CD4-positive, alpha-beta memory T cell (primary cell): ENCODE measurements at places on chromosomes 1 and 21. TPM values are rescaled to one million over a fixed set of nuclear protein-coding genes. Genes with fewer than 3 reads are reported as not detected.

CD1E gene
- total RNA-seq, result not detected

DNA sequence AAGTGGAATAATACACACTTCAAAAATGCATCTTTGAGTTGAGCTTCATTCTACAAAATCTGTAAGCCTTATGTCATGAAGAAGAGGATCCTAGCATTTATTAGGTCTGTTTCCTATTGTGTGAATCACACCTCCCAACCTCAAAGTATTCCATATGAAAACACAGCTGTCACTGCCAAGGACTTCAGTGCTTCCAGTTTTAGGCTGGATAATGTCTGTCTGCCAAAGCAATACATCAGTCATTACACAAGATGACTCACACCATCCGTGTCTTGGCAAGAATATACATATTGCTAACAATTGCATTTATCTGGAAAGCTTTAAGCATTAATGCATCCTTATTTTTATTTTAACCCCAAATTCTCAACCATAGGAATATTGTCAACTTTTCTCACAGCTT is 125.7 kb upstream of the TMPRSS15 start:
- H3K27ac ChIP-seq, result no peak overlapping the region
- H3K4me3 ChIP-seq, result no peak overlapping the region
- DNase-seq, result no peak
- H3K27me3 ChIP-seq, result no peaks in the 10 kb centered on the region
- no peaks in the 10 kb centered on the region for H3K36me3 ChIP-seq
- no peaks in the 10 kb centered on the region for H3K4me1 ChIP-seq

DNA sequence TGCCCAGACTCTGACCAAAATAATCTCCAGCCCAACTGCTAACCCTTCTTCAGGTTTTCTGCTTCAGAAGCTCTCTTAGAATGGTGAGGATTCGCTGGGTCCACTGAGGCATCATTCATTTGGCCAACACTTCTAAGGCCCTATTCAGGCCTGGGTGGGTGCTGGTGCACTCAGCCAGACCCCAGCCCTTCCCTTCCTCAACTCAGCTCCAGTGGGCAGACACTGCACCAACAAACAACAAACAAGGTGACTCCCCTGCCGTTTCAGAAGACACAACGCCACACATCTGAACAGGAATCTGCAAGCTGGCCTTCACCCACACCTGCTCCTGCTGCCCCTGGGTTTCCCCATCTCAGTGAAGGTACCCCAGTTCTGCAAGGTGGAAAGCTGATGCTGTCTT is 6.0 kb downstream of the HEYL start:
- no peak overlapping the region for H3K4me3 ChIP-seq
- H3K4me1 ChIP-seq, result no peaks in the 10 kb centered on the region
- no peaks in the 10 kb centered on the region for H3K27me3 ChIP-seq
- no peak overlapping the region for H3K27ac ChIP-seq

GPR52 gene
- 3.4 TPM for total RNA-seq

CATSPERE gene
- total RNA-seq, result 2.3 TPM

SV2A gene
- 5.0 TPM for total RNA-seq

- H3K36me3 ChIP-seq, result no peaks in the 10 kb centered on the region
- peak overlapping the region; percentile 51 for H3K4me3 ChIP-seq
- H3K27ac ChIP-seq, result peak overlapping the region; percentile 31
- no peaks in the 10 kb centered on the region for H3K27me3 ChIP-seq
Measured at GRCh38 chr1:45206808-45207623, 611 bp upstream of the ZSWIM5 start.

OR10K1 gene
- total RNA-seq, result not detected

HSD3B1 gene
- not detected for total RNA-seq

MARK1 gene
- not detected for total RNA-seq

DNA sequence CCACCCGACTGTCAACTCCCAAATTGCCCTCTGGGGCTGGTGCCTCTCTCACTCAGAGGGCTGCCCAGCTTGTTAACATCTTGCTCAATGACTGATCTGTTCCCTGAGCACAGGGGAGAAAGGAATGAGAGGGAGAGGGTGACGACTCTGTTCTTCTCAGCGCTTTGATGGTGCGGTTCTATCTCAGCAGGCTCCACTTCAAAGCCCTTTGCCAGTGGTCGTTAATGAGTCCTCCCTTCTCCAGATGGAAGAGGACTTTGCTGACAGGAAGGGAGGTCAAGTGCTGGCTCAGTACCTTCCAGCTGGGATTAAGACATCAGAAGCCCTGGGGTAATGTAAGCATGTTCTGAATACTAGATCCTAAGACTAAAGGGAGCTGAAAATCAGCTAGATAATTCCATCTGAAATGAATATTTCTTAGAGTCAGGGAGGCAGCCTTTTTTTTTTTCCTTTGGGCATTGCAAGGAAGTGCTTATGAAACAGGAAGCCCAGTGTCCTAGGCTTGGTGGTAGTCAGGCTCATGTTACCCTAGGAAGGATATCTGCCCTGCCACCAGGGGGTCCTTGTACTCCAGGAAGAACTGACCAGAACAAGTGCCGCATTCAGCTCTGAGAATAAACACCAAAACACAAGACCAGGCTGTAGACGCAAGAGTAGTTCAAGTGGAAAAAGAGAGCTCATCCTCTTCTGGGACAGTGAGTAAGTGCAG is 4.7 kb downstream of the FMOD start:
- H3K36me3 ChIP-seq, result no peaks in the 10 kb centered on the region
- H3K27me3 ChIP-seq, result peaks cover 7% of the 10 kb centered on the region
- no peak overlapping the region for H3K4me3 ChIP-seq
- no peak for DNase-seq

- peaks cover 4% of the 10 kb centered on the region for H3K4me1 ChIP-seq
- no peaks in the 10 kb centered on the region for H3K27me3 ChIP-seq
- H3K4me3 ChIP-seq, result no peak overlapping the region
Measured at GRCh38 chr1:183983371-183984105, 54.0 kb downstream of the COLGALT2 start.

KCNA3 gene
- 124 TPM for total RNA-seq

- no peak overlapping the region for H3K4me3 ChIP-seq
- no peaks in the 10 kb centered on the region for H3K27me3 ChIP-seq
- DNase-seq, result no peak
- peaks cover 11% of the 10 kb centered on the region for H3K36me3 ChIP-seq
- H3K27ac ChIP-seq, result no peak overlapping the region
Measured at GRCh38 chr1:28037946-28038345, 50.5 kb downstream of the EYA3 start.

DNA sequence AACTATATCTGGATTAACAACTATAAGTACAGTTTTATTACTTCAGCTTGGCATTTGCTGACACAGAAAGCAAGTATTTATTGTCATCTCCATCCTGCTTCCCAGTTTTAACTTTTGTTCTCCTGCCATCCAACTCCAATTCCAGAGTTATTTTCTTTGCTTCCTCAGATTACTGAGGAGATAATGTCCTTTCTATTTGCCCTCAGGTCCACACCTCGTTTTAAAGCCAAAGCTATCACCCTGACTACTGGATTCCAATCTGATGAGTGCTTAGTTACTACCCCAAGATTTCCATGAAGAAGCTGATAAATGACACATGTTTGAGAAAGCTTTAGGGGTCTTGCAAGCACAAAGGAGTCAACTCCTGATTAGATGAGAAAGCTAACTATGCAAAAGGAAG is 25.2 kb downstream of the ACKR1 start:
- H3K4me1 ChIP-seq, result no peaks in the 10 kb centered on the region
- no peak overlapping the region for H3K27ac ChIP-seq
